ENCODE measurements at places on chromosomes 7 and 10.

- DNase-seq = no peak
Observed at GRCh38 chr7:149633976-149634945, 136.7 kb upstream of the ZNF746 start.

GRCh38 chr10:114973306-114973705 lies 35.3 kb downstream of the TRUB1 start:
- no peak for DNase-seq

- no peak for DNase-seq
Observed at GRCh38 chr10:9951481-9952257, 1066.0 kb upstream of the CELF2 start.

DNA sequence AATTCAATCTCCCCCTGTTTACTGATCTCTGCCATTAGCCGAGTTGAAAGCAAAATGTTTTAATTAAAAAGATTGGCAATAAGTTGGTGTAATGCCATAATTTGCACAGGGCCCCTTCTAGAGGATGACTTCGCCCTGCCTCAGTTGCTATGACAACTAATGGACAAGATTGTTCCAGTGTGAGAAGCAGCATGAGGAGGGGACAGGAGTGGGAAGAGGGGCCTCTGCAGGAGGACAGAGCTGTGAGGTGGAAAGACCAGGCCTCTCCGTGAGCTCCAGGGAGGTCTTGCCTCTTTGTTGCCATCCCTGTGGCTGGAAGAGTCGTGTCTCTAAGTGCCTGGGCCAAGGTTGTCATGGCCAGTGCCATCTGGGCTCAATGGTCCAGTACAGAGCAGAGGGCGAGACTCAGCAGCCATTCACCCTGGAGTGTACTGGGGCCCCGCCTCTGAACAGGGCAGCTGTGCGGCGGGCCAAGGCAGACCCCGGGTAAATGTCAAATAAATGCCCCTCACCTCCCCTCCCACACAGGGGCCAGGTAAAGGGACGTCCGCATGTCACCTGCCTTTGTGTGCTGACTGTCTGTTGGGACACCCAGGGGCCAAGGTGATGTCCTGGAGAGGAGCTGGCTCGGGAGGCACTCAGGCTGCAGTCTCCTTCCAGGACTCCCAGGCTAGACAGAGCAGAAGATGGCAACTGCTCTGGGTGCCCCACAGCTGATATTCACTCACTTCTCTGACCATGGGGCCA lies 97.0 kb upstream of the RET start:
- DNase-seq = no peak

DNA sequence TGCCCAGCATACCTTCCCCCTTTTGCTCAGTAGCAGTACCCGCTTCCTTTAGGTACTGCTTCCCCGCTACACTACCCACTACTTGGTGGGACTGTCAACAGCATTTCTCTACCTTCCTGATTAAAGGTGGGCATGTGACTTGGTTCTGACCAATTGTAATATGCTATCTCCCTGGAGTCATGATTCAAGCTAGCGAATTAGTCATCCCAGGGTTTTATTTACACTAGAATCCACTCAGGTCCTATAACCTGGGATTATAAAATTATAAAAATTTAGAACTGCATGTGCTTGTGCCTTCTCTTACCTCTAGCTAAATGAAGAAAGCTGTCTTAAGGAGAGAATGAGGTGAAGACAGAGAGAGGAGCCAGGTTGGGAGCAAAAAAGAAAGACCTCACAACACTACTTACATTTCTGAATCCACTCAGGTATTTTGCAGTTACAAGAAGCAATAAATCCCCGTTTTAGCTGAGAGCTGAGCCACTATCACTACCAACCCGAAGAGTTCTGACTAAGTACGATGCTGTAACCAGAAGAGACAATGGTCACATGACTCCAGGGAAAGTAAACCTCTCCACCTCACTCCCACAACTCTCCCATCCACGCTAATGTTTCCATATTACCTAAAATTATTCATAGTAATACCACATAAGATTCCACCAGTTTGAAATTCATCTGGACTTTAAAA lies 9.7 kb downstream of the GBX1 start:
- DNase-seq = no peak

DNA sequence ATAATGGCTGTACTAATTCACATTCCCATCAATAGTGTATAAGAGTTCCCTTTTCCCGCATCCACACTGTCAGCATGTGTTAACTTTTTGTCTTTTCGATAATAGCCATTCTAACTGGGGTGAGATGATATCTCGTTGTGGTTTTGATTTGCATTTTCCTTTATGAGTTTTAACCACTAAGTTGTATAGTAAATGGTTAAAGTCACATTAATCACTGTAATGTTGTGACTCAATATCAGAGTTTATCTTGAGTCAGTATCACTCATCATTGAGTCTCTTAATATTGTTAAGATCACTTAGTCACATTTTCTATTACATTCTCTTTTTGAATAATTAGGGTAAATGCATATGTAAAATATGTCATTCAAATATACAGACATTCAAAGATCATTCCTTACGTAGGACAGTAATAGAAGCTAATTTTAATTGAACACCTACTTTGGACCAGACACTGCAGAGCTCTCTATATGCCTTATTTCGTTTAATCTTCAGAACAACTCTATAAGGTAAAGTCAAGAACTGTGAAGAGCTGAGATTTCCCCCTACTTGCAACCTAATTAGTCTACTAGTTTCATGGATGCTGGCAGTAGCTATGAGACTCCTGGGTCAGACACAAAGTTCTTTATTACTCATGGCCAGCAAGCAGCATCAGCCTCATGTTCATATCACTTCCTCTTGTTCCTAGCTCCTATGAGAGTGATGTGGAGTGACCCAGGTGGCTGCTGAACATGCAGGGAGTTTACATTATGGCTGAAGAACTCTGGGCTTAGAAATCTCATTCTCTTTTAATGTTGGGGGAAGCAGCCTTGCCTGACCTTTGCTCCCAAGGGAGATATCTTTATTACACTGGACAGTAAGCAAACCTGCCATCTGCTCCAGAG lies 30.5 kb downstream of the CREB5 start:
- DNase-seq = no peak

DNA sequence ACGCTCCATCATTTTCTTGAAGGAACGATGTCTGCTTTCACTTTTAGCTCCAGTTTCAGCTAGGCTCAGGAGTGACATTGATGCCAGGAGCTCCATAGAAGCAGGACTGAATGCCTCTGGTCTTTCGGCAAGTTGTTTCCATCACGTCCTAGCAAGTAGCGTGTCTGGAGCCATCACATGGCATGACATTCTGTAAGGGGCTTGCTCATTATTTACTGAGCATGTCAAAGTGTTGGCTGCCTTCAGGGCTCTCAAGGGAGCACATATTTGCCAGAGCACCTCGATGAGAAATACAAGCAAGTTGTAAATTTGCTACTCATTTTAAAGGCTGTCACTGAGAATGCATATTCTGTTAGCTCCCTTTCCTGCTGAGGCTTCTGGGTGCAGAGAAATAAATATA lies 131.0 kb upstream of the ITGB1 start:
- DNase-seq = no peak

DNA sequence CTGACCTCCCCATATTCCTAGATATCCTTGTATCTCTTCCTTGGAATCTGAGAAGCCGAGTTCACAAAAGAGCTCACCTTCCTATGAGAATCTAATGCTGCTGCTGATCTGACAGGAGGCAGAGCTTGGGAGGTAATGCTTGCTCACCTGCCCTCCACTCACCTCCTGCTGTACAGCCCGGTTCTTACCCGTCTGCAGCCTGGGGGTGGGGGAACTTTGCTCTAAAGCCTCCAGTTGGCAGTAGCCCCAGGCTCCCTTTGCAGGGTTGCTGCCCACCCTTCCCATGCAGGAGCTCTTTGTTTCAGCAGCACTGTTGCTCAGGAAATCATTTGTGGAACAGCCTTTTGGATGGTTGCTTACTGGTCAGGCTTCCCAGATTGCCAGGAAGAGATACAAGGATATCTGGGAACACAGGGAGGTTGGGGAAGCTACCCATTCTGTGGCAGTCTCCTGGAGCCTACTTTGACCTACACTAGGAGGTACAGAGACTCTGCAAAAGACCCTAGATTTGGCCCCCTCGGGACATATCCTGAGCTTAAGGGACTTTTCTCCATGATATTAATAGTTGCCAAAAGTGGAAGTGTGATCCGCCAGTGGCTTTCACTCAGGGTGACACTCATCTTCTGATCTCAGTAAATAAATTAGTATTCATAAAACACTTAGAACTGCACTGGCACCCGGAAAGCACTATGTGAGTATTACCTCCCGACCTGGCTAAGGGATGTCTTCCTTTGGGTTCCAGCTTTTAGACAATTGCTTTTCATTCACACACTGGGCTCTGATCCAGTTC lies 363.7 kb upstream of the PODXL start:
- no peak for DNase-seq

DNA sequence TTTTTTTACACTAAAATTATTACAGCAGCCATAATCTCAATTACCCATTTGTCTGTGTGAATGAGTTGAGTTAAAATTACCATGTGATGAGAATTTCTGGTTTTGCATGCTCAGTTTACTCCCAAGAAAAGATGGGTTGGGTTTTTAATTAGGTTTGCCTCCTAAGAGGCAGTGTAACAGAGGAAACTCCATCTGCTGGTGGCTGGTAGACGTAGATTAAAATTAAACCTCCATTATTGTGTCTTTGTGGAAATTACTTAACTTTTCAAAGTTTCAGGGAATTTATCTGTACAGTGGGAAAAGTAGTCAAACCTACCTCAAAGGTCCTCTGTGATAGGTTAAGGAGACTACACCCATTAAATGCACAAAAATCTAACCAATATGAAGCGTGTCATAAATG lies 954.2 kb downstream of the PCDH15 start:
- no peak for DNase-seq

DNA sequence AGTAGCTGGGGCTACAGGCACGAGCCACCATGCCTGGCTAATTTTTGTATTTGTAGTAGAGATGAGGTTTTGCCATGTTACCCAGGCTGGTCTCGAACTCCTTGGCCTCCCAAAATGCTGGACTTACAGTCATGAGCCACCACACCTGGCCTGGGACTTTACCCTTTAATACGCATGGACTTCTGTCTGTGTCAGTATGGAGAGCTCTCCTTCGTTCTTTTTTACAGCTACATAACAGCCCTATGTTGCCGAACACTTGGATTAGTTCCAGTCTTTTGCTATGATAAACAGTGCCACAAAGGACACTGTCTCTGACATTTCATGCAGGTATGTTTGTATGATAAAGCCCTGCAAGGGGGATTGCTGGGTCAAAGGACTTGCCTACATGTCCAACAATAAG lies 10.9 kb upstream of the OAT start:
- no peak for DNase-seq

GRCh38 chr7:713139-713457 lies 13.4 kb upstream of the DNAAF5 start:
- no peak for DNase-seq

- DNase-seq = no peak
Observed at GRCh38 chr7:141150465-141150864, 76.6 kb downstream of the TMEM178B start.

DNA sequence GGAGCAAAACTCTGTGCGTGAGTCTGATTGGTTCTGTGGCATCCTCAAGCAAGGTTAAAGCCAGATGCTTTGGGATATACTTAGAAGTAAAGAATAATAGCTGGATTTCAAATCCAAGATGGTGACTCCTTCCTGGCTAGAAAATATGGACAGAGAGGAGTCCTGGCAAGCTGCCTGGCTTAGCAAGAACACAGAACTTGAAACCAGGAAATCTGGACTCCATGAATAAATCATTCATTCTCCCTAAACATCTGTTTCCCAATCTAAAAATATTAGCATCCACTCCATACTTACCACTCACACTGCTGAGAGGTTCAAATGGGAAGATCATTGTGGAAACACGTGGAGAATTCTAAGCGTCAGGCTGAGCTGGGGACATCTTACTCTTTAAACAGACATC lies 1074.1 kb upstream of the AUTS2 start:
- DNase-seq = no peak

- no peak for DNase-seq
Observed at GRCh38 chr10:24262929-24263590, 54.1 kb downstream of the KIAA1217 start.

DNA sequence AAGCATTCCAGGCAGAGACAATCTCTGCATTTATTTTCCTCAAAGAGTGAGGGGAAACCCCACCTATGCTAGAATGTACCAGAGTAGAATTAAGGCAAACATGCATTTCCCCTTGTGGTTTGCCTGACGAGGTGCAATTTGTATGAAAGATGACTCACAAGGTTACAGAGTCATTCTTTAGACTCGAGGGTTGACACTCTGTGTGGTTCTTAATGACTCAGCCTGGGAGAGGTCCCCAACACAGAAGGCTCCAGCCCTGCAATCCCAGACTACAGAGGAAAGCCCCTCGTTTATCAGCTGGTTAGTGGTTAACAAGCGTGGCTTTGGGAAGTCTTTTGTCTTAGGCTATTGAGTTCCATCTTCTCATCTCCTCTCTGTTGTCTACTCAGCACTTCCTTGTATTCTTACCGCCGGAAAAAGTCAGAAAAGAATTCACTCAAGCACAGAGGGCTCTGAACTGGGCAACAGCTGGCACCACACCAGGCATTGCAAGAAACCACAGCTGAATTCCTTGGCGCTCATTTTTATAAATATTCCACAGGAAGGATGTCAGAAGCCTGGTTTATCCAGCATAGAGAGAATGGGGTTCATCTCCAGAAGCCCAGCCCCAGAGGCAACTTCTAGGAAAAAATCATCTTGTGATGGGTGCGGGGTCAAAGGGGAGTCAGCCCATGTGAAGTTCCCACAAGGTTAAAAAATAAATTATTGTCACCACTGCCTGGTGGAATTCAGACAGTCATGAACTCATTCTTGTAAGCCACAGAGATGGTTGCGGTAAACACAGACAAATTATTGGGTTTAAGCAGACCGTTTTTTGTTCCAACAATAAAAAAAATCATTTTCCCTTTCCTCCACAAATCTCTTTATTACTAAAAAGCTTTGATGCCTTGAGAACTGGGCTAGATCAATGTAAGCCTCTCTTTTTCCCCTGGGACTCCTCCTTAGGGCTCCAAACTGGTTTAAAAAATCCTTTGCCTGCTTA lies 24.5 kb upstream of the SVIL start:
- peak; percentile 84 for DNase-seq

- no peak for DNase-seq
Observed at GRCh38 chr10:123909426-123909825, 17.8 kb upstream of the CPXM2 start.

DNA sequence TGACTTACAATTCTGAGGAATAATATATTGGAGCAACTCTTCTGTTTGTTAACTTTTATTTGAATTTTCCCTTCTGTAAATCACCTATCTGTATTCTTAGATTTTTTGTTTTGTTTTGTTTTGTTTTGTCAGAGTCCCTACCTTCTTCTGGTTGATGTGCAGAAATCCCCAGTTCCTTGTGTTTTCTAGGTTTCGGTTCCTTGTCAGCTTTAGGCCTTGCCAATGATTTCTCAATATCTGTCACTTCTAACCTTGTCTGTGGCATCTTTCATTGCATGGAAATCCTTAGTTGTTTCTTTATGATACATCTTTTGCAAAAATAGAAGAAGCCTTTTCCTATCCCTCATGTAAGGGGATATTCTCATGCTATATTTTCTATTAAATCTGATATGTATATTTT lies 21.7 kb upstream of the ST8SIA6 start:
- no peak for DNase-seq

- DNase-seq = no peak
Observed at GRCh38 chr7:30703756-30704155, 21.5 kb upstream of the CRHR2 start.

All from CD4-positive, alpha-beta T cell treated with Interleukin-1 beta for 1 hour (primary cell).